ENCODE measurements at places on chromosomes 7 and 10.

- no peak for DNase-seq
These were observed 8.4 kb downstream of the GRB10 start for GRCh38 chr7:50774319-50774718.

DNA sequence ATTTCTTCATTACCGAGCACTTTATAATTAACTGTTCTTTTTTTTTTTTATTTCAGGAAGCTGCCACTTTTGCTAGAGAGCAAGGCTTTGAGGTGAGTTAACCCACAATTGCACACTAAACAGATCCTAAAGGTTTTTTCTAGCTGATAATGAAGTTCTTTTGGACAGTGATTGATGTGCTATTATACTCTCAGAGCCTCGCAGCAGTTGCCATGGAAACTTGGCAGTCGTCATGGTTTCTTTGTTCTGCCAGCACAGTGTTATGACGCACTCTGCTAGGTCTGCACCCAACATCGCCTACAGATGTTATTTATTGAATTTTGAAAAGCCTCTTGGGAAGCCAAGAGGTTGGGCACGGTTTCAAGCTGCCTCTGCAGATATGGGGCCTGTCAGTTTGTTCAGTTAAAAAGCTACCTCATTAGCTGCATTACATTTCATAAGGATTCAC, 237.2 kb upstream of the KAT6B start:
- DNase-seq, result no peak

DNA sequence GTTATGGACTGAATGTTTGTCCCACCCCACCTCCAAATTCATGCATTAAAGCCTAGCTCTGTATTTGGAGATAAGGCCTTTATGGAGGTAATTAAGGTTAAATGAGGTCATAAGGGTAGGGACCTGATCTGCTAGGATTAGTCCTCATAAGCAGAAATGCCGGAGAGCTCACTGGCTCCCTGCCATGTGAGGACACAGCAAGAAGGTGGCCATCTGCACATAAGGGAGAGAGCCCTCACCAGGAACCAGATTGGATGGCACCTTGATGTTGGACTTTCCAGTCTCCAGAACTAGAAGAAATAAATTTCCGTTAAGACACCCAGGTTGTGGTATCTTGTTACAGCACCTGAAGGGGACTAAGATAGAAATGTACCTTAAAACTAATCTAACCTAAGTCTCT, 816.1 kb upstream of the C7orf33 start:
- no peak for DNase-seq

- DNase-seq, result no peak
These were observed 1.6 kb upstream of the ANKRD2 start for GRCh38 chr10:97570789-97571471.

DNA sequence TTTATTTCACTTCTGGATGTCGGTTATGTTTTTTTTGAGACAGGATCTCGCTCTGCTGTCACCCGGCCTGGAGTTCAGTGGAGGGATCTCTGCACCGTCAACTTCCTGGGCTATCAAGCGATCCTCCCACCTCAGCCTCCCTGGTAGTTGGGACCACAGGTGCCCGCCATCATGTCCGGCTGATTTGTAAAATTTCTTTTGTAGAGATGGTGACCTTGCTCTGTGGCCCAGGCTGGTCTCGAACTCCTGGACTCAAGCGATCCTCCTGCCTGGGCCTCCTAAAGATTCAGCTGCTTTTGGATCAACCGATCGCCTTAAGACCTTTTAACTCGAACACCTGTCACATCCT, 606 bp upstream of the RABGEF1 start:
- no peak for DNase-seq

- no peak for DNase-seq
These were observed 62.3 kb upstream of the KAT6B start for GRCh38 chr10:74763934-74764591.

DNA sequence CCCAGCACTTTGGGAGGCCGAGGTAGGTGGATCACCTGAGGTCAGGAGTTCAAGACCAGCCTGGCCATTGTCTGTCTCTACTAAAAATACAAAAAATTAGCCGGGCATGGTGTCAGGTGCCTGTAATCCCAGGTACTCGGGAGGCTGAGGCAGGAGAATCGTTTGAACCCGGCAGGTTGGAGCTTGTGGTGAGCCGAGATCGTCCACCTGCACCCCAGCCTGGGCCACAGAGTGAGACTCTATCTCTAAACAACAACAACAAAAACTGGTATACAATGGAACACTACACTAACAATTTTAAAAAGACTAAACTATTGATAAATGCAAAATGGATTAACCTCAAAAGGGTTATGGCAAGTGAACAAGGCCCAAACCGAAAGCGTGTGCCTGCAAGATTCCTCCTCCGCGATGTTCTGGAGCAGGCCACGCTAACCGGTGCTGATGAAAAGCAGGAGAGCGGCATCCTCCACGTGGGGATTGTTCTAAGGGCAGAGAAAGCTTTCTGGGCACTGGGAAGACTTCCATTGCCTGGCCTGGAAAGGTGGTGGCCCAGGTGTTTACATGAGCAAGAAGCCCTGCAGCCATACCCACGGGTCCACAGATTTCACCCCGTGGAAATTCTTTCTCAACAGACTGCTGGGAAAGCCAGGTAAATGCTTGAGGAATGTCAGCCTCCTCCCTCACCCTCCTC, 53.8 kb downstream of the PDGFA start:
- no peak for DNase-seq

DNA sequence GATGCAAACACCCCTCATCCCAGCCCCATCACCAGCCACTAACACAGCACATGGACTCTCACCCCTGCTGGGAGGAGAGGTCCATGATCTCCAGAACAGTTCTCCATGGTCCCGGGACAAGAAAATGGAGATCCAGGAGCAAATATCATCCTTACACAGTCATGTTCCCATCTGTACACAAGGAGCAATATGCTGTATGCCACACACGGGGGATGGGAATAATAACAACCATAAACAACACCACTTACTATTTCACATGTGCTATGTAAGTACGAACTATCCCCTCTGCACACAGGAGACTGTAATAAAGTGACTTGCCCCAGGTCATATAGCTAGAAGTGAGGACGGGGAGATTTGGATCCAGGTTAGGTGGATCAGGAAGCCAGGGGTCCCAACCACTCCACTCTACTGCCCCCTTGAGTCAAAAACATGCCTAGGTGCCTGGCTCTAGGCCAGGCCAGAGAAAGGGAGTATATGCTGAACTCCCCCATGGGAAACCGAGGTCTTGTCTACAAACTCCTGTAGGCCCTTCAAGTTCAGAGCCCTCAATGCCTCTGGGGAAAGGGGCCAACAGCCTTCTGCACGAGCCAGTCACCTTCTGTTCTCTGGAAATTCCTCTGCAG, 34.1 kb downstream of the LRRC20 start:
- no peak for DNase-seq

Measured in left lung (tissue), 14 donors.